ENCODE measurements at places on chromosomes 2 and 18.

- DNase-seq: no peak
Observed at GRCh38 chr2:110101280-110101844, 14.3 kb downstream of the MALL start.

GRCh38 chr2:236876642-236877041, 209.0 kb upstream of the COPS8 start:
- no peak for DNase-seq

DNA sequence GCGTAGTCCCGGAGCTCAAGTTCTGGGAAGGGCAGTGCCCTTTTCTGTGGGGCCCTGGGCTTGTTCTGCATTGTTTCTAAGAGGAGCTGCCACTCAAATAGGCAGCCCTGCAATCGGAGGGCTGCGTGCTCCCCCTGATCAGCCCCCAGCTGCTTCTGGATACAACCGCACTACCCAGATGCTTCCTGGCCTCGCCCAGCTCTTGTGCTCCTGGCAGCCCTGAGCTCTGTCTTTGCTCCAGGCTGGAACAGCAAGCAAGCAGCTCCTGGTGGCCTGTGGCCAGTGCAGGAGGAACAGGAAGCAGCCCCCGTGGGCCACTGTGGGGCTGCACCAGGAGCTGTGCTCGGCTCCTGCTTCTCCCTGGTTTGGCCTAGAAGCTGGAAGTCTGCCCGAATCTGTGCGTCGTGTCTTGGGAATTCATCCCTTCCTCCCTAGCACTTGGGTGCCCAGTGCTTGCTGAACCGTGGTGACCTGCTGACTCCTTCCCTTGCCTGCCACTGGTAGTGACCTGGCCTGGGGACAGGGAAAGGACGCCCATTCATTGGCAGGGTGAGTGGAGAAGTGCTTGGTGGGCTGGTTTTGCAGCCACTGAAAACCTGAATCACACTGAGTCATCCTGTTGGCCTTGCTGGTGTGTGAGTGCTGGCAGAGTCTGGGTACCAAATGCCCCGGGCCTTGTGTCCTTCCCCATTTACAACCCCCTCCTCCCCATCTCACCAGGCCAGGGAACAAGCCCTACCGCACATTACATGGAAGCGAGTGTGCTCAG, 27.3 kb upstream of the NTSR2 start:
- no peak for DNase-seq

- DNase-seq: no peak
Observed at GRCh38 chr2:100407073-100407472, 10.4 kb downstream of the CHST10 start.

- DNase-seq: no peak
Observed at GRCh38 chr18:10690035-10690329, 164.2 kb downstream of the NAPG start.

DNA sequence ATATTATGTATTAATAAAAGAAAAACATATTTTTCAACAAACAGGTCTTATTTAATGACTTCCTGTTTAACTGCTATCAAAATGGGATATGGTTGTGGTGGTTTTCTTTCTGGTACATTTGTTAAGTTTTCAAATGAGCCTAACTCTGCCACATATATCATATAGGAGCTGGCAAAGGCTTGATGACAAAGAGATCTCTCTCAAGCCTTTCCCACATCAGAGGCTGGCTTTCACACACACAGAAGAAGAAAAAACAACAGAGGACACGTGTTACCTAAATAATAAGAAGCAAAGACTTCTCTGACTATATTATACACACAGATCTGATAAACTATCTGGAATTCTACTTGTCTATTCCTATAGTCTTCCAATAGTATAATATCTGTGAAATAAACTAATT, 46.1 kb downstream of the CFAP36 start:
- DNase-seq: no peak

- DNase-seq: peak; percentile 59
Observed at GRCh38 chr18:76208678-76209306, 286.2 kb downstream of the ZNF516 start.

DNA sequence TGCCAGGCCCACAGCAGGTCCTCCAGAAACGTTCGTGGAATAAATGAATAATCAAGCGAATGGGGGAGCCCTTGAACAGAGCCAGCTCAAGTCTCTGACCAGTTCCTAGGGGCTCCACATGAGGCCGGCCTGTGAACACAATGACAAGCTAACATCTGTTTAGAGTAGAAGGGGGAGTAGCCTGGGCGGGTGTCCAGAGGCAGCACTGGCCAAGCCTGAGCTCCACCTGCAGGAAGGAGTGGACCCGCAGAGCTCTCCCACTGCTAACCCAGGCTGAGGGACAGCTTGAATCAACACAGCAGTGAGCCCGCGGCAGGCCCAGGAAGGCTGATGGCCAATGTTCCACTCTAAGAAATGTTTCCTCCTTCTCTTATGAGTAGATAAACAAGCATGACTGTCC, 234.8 kb upstream of the RAB6C start:
- no peak for DNase-seq

GRCh38 chr2:197145471-197146056, 165.0 kb downstream of the ANKRD44 start:
- no peak for DNase-seq

GRCh38 chr2:178718283-178718682, 88.9 kb downstream of the TTN start:
- no peak for DNase-seq

DNA sequence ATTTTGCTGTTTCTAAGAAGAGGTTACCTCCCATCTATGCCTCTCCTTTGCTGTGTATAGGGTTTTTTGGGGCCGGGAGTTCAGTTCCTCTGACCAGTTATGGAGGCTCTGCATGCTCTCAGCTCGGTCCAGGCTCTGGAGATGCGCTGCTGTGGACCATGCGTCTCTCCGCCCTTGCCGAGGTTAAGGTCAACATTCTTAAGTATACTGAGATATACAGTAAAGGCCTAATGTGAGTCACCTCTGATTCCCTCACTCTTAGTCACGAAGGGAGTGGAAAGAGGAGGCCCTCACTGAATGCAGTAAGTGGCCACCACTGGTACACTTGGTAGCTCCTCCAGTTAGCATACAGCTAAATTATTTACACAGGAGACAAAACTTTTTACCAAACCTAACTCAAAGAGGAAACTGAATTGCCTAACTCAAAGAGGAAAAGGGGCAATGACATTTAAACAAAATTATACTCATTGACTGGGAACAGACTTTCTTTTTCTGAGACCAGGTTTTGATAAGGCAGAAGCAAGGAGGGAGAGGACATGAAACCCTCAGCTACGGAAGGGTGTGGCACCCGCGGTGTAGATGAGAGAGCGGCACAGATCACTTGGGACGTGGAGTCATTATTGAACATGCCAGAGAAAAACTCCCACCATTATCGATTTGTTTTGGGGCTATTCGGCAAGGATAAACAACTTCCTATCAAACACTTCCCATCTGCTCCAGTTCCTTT, 98.7 kb downstream of the COPS8 start:
- DNase-seq: no peak

GRCh38 chr18:73150199-73150598, 282.4 kb upstream of the NETO1 start:
- DNase-seq: no peak

- no peak for DNase-seq
Observed at GRCh38 chr18:58511897-58512581, 116.9 kb downstream of the ALPK2 start.

GRCh38 chr18:48952287-48953103, 1.7 kb upstream of the SMAD7 start:
- DNase-seq: peak; percentile 82

Measured in NCI-H82 (cell line).